ENCODE measurements at places on chromosomes 6 and 20.

- no peak for DNase-seq
These were observed 49.3 kb downstream of the KCTD20 start for GRCh38 chr6:36492092-36492491.

- DNase-seq, result no peak
These were observed 1.9 kb downstream of the ACTL10 start for GRCh38 chr20:33668466-33669155.

GRCh38 chr6:2634139-2634964 lies 116.4 kb downstream of the MYLK4 start:
- DNase-seq, result peak; percentile 78

DNA sequence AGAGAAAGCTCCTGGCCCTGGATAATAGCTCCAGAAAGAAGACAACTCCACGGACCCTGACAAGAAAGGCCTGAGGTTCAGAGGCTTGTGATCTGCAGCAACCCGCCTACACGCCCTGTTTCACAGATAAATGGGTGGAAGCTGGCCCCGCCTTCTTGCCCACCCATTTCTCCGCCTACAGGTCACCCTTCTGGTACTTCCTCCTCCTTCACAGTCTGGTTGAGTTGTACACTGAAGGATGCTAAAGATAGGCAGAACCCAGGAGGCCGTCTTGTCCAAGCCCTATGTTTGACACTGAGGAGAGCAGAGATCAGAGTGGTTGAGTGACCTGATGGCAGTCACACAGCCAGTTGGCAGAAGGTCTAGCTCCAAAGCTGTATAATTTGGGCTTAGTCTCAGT lies 34.2 kb upstream of the MDGA1 start:
- DNase-seq, result no peak

DNA sequence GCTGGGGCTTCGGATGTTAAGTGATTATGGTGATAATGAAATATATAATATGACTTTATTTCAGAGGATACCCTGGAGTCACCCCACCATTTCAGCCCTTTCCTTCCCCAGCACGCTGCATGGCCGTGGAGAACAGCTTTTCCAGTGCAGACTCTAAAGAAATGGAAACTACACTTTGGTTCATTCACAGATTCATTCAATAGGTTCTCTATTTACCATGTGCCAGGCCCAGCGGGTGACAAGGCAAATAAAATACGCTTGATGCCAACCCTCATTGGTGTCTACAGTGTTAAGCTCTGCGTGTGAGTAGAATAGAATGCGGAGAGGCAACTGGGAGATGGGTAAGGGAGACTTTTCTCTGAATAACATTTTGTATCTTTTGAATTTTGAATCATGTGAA lies 89.7 kb downstream of the TCP11 start:
- no peak for DNase-seq

Measured in GDM1 (cell line).